Hair follicular keratinocyte (primary cell): ENCODE measurements at places on chromosomes 5 and 9. TPM values are rescaled to one million over a fixed set of nuclear protein-coding genes. Genes with fewer than 3 reads are reported as not detected.

TOPORS gene
- 14.5 and 14.6 TPM in 2 replicates for total RNA-seq

LCN9 gene
- total RNA-seq: not detected in 2 replicates

ZNF483 gene
- total RNA-seq: 1.2 and 2.2 TPM in 2 replicates

SPINK1 gene
- total RNA-seq: not detected in 2 replicates

PCDHGA12 gene
- total RNA-seq: 1.6 and 4.0 TPM in 2 replicates

PKN3 gene
- 4.8 and 7.6 TPM in 2 replicates for total RNA-seq
